Esophagus muscularis mucosa (tissue), 4 donors: ENCODE measurements at places on chromosomes 3 and 15. TPM values are rescaled to one million over a fixed set of nuclear protein-coding genes. Genes with fewer than 3 reads are reported as not detected.

- no peak for DNase-seq
These were observed 51.8 kb downstream of the CMTM7 start for GRCh38 chr3:32443478-32443877.

Gene PXYLP1
- total RNA-seq = 12.5 TPM

GRCh38 chr15:51801391-51801835, 28.0 kb upstream of the TMOD3 start:
- no peak for DNase-seq

GRCh38 chr3:71127052-71127831, 456.3 kb downstream of the FOXP1 start:
- no peak for DNase-seq

Gene CYP19A1
- total RNA-seq = not detected

Gene CADPS
- 1.0 TPM for total RNA-seq

- DNase-seq = peak; percentile 66
These were observed 32.4 kb upstream of the DYNC1LI1 start for GRCh38 chr3:32603064-32603463.

- no peak for DNase-seq
These were observed 264.0 kb downstream of the RBMS3 start for GRCh38 chr3:29544701-29545363.

GRCh38 chr15:101006931-101007691, 88.0 kb downstream of the LRRK1 start:
- DNase-seq = peak; percentile 95

Gene GRK7
- total RNA-seq = not detected
